Smooth muscle cell of bladder (primary cell): ENCODE measurements at places on chromosomes 11 and 22. TPM values are rescaled to one million over a fixed set of nuclear protein-coding genes. Genes with fewer than 3 reads are reported as not detected.

The HSPB2 gene
- 0.14 and 0.18 TPM in 2 replicates for total RNA-seq

The DDIAS gene
- total RNA-seq = 0.28 and 0.65 TPM in 2 replicates

The DTX4 gene
- 3.6 and 6.3 TPM in 2 replicates for total RNA-seq

The MPZL2 gene
- under 0.01 TPM in 1 of 2 replicates, not detected in the other for total RNA-seq

The OR4C3 gene
- not detected in 2 replicates for total RNA-seq

The MS4A3 gene
- not detected in 2 replicates for total RNA-seq
